Stimulated activated CD8-positive, alpha-beta memory T cell treated with anti-CD3 and anti-CD28 coated beads, Interleukin-4, amount 100 ng/mL, for 1 hour (primary cell): ENCODE measurements at places on chromosomes 7 and 10.

DNA sequence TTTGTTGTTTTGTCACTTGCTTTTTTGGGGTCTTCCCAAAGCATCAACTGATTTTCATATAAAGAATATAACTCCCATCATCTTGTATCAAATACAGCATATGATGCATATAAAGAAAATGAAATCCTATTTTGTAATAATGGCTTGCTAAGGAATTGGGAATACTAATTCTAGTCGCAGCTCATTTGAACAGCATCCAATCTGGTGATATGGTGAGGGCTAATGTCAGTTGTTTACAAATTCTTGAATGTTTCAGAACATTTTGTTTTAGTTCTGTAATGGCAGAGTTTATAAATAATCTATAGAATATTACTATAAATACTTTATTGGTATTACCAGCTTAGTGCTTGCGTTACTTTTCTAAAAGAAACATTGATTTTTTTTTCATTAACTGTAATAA lies 8.9 kb downstream of the PALS2 start:
- no peak for DNase-seq

- DNase-seq, result no peak
Observed at GRCh38 chr7:197413-198335, 5.3 kb downstream of the FAM20C start.

- DNase-seq, result no peak
Observed at GRCh38 chr10:4980793-4981192, 17.6 kb downstream of the AKR1C1 start.

DNA sequence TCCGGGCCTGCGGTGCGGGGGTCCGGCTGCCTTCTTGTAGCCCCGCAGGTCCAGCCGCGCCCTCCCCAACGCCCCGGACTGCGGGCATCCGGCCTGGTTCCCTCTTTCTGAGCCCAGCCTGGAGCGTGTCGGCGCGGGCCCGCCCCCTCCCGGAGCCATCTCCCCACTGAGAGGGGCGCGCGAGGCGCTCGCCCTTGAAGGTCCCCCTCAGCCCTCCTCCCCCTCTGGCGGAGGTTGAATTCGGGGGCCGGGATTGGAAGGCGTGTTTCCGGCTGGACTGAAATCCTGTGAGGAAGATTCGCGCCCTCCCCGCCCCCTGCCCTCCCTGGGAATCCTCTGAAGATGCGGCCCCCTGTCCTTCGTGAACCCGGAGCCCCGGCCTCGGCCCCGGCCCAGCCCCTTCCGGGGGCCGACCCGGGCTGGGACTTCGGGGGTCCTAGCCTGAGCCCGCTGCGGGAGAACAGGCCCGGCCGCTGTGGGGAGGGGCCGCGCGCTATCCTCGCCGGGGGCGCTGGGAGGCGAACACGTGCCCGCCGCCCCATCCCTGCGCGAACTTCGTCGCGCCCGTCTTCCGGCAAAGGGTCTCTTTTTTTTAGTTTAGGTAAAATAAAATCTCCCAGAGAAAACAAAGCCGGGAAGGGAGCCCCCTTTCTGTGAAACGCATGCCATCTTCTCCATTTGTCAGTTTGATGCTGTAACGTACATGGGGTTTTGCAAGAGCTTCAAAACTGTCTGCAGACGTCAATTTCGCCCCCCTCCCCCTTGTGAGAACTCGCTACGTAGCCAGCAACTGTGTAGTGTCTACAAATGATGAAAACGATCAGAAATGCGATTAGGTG lies 636 bp downstream of the PDCD4 start:
- no peak for DNase-seq

- no peak for DNase-seq
Observed at GRCh38 chr7:116809636-116810266, 52.6 kb upstream of the CAPZA2 start.

DNA sequence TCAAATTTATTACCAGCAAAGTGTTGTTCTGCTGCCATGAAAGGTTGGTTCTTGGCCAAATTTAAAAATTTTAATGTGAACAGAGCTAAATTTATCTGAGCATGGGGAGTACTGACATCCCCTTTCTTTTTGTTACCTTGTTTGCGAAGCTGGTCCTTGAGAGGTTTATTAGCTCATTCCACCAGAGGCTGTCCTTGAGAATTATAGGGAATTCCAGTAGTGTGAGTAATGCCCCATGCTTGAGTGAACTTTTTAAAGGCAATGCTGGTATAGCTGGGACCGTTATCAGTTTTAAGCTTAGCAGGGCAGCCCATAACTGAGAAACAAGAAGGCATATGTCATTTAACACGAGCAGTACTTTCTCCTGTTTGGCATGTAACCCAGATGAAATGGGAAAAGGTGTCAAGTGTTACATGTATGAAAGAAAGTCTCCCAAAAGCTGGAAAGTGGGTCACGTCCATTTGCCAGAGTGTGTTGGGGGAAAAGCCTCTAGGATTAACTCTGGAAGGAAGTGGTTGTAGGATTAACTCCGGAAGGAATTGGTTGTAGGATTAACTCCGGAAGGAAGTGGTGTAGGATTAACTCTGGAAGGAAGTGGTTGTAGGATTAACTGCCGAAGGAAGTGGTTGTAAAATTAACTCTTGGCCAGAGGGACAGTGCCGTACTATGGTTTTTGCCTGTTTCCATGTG lies 37.3 kb upstream of the AKR1C2 start:
- DNase-seq, result no peak

DNA sequence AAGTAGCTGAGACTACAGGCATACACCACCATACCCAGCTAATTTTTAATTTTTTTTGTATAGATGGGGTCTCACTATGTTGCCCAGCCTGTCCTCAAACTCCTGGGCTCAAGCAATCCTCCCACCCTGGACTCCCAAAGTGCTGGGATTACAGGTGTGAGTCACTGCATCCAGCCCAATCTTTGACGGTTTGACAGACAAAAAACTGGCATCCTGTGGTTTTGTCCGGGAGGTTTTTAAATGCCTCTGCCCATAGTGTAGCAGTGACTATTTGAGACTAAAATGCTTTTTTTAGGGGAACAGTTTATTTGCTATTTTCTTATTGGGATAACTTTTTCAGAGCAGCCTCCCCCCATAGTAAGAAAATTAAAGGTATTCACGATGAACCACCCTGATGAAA lies 523.7 kb upstream of the GALNT17 start:
- DNase-seq, result no peak

DNA sequence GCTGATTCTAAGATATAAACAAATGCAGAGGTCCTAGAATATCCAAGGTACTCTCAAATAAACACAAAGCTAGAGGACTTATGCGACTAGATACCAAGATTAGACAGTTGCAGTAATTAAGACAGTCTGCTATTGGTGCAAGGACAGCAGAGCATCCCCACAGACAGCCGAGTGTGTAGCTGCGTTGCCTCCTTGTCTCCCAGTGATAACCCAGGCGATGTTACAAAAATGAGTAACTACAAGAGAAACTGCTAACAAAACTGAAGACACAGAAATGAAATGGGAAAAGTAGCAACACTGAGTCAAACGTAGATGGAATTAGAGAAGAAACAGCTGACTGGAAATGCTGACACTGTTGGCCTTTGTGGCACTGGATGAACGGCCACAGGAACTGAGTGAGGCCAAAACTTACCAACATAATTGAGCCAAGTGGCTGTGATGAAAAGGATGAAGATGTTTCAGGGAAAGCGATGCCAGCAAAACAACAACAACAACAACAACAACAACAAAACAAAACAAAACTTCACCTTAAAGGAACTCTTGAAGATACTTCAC lies 54.3 kb downstream of the BAIAP2L1 start:
- DNase-seq, result no peak

DNA sequence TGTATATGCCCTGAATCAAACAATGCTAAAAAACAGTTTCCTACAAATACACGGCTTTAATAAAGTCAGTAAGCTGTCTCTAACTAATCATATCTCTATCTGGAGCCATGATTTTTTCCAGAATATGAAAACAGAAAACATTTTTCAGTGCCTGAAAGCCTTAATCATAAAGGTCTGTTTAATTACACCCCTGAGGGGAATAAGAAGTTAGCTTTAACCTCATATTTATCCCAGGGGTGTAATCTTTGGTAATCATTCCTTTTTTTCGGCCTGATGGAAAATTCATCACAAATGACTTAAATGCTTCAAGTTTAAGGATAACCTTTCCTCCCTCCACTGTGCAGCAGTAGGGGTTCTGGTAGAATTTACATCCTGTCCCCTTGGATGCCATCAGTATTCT lies 124.2 kb downstream of the ATE1 start:
- DNase-seq, result no peak

DNA sequence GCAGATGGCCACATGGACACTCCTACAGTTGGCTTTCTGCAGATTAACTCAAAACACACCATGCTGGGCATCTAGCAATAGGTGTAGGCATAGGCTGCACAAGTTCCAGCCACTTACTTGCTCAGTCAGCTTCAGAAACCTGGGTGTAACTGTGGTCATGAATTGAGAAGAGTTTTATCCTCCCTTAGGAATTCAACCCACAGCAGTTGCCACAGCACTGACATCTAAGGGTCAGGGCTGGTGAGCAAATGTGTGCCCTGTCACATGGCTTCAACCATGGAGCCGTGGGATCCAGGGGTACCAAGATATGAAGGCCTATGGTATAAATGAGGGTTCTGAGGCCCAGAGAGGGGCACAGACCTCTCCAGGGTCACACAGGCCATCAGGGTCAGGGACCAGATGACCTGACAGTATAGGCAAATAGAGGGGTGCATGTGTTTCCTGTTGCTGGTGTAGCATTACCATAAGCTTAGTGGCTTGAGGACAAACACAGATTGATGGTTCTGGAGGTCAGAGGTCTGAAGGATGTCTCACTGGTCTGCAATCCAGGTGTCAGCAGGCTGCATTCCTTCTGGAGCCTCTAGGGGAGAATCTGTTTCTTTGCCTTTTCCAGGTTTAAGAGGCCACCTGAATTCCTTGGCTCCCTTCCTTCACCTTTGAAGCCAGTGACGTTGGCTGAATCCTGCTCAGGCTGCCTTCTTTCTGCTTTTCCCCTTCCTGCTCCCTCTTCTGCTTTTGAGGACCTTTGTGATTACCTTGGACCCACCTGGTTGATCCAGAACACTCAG lies 24.1 kb downstream of the MINDY4 start:
- no peak for DNase-seq

DNA sequence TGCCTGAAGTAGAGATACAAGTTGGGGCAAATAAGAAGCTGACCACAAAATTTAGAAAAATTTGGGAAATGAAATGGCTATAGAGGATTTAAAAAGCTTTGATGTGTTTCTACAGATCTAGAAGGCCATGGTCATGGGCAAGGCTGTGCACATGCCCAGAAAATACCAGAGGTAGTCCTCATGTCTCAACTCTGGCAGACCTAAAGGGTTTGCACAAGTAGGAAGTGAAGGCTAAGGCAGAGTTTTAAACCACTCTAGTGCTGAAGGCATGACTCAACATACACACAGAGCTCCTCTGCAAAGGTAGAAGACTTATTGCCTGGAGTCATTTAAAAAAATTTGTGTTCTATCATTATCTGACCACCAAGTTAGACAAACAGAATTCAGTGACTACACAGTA lies 364.6 kb downstream of the CCSER2 start:
- DNase-seq, result no peak

DNA sequence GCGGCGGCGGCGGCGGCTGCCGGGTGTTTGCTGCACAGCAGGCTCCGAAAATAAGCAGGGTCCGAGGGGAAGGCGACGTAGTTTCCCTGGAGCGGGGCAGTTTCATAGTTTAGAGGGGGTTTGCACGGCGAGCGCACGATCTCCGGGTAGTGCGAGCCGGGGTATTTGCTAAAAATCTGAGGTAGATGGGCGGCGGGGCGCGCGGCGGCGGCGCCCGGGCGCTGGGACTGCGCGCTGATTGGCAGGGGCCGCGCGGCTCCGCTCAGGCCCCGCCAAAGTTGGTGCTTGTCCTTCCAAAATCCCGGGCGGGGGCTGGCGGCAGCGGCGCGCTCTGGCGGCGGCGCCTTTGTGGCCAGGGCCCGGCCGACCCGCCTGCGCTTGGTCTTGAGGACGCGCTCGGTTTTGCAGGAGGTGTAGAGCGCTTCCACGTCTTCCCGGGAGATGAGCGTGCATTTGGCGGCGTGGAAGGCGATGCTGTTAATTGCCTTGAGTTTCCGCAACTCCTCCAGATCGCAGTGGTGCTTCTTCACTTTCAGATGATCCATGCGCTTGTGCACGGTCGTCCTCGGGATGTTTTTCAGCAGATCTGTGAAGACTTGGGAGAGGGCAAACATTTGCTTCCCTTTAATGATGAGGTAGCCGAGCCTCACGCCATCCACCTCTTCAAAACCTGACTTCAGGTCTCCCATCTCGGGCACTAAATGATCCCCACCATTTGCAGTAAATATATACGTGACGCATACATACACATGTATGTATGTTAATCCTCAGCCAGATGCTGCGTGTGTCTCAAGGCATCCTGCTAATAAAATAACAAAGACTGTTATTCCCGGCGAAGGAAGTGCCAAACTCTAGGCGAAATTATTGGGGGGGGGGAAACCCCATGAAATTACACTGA lies 8.1 kb downstream of the SKIDA1 start:
- DNase-seq, result no peak

DNA sequence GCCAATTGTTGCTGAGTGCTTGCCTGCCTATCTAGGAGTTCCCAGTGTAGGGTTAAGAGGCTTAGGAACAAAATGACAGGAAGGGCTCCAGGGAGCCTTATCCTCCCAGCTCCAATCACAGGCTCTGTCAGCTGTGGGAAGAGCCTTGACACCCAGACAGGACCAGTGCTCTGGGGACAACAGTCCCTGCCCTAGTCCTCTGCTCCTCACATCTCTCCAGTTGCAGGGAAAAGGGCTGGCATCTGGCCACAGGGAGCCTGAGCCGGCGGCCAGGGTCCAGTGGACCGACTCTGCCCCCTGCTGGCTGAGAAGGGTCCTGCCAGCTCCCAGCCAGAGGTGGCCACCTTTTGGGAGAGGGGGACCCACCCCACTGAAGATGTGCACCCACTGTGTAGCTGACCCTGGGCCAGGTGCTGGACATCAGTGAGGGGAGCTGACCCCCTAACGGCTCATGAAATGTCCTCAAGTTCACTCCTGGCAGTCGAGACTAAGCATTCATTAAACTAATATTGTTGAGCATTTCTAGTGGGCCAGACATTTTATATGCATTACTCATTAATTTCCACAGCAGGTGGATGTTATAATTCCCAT lies 17.6 kb downstream of the DNAJB12 start:
- no peak for DNase-seq

DNA sequence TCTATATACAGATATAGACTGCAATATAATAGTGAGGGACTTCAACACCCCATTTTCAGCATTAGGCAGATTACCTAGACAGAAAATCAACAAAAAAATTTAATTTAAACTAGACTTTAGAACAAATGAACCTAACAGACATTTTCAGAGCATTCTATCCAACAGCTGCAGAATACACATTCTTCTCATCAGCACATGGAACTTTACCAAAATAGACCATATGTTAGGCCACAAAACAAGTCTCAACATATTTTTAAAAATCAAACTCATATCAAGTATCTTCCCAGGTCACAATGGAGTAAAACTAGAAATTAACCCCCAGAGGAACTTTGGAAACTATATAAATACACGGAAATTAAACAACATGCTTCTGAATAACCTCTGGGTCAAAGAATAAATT lies 169.6 kb downstream of the MTERF1 start:
- no peak for DNase-seq
